ENCODE measurements at places on chromosomes 6 and 20.

DNA sequence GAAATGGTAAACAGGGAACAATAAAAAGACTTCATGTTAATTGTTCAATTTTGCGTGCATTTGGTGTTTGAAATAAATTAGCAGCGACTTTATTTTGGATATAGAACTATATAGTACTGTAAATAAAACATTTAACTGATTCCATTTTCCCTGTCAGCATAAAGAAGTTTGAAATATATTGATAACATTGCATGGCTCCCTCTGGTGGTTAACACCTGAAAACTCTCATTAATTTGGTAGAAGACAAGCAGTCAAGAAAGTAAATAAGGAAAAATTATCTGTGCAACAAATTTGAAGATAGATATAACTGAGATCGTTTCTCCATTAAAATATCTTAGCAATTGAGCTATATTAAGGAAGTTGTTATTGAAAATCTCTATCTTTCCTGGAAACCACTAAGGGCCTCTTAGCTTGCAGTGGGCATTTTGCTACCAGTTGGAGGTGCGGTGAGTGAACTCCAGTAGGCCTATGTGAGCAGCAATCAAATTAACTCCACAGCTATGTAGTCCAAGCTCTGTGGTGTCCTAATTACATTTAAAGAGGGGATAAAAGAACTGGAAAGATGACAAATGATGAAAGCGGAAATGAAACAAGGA, 435.7 kb upstream of the FKBP1C start:
- no peak for DNase-seq

DNA sequence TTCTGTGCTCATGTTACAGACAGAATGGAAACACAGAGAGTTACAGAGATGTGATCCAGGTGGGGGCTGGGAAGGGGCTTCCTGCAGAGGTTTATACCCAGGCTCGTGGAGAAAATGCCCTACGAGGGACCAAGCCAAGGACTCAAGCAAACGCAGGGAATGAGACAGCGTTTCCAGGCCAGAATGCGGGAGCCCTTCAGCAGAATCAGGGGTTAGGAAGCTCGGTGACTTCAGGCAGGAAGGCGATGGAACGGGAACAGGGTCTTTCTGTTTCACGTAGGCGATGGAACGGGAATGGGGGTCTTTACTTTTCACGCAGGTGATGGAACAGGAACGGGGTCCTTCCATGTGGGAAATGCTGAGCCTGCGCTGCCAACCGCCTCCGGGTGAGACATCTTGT, 82.6 kb downstream of the THBS2 start:
- DNase-seq = no peak

DNA sequence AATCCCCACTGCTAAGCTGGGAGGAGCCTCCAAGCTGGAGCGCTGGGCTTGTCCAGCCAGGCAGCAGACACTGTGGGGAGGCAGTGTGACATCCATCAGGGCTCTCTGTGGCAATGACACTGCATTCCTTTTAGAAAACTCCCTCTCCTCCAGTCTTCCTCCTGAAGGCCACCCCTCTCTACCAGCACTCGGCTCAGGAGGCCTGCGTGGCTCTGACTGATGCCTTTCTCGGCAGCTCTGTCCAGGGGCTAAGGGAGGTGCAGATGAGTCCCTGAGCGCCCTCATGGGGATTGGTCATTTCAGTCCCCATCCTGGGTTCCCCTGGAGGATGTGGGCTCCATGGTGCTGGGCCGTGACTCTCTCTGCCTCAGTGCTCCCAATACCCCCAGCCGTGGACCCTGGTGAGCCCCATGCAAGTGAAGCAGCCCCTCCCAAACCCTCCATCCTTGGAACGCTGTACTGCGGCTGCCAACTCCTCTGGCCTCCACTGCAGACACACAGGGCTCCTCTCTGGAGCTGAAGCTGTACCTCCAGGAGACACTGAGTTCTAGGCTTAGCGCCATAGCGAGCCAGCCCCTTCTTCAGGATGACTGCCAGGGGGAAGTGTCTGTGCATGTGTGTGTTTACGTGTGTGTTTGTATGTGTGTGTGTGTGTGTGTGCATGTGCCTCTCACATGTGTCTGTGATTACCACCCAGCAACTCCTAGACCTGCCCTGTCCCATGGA, 209.6 kb downstream of the ERMARD start:
- DNase-seq = no peak

DNA sequence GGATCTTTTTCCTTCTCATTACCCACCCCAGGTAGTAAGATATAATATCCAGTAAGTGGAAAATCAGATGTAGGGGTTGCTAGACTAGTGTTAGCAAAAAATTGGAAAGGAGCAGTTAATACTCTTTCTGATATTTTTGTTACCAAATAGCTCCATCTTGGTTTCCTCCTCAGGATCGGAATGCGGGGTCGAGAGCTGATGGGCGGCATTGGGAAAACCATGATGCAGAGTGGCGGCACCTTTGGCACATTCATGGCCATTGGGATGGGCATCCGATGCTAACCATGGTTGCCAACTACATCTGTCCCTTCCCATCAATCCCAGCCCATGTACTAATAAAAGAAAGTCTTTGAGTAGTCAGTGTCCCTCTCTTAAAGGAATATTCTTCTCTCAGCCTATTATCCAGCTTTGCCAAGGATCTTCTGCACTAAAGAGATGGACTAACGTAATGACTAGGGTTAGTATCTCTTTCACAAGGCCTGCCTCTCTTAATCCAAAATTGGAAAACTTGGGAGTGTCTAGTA, 1.5 kb downstream of the ROMO1 start:
- no peak for DNase-seq

- no peak for DNase-seq
Observed at GRCh38 chr6:104843229-104843628, 16.5 kb downstream of the HACE1 start.

- no peak for DNase-seq
Observed at GRCh38 chr6:148332088-148332487, 10.6 kb upstream of the SASH1 start.

GRCh38 chr20:53706466-53707370, 113.1 kb upstream of the ZNF217 start:
- DNase-seq = peak; percentile 27

GRCh38 chr6:105747823-105748405, 338.2 kb upstream of the PRDM1 start:
- no peak for DNase-seq

DNA sequence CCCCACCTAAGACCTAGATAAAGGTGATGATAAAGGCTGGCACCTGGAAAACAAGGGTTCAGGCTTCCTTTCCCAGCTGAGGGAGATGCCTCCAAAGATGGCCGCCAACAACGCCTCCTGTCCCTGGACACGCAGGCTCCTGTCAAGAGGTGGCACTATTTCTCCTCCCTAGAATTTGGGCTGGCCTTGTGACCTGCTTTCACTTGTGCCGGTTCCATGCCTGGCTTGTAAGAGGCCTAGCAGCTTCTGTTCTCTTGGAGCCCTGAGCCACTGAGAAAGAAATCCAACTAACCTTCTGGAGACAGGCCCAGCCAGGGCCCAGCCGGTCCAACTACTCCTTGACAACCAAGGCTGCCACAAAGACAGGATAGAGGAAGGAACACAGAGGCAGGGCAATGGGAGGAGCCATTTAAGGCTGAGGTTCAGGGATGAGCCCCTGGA, 60.2 kb upstream of the RALY start:
- DNase-seq = peak; percentile 75

DNA sequence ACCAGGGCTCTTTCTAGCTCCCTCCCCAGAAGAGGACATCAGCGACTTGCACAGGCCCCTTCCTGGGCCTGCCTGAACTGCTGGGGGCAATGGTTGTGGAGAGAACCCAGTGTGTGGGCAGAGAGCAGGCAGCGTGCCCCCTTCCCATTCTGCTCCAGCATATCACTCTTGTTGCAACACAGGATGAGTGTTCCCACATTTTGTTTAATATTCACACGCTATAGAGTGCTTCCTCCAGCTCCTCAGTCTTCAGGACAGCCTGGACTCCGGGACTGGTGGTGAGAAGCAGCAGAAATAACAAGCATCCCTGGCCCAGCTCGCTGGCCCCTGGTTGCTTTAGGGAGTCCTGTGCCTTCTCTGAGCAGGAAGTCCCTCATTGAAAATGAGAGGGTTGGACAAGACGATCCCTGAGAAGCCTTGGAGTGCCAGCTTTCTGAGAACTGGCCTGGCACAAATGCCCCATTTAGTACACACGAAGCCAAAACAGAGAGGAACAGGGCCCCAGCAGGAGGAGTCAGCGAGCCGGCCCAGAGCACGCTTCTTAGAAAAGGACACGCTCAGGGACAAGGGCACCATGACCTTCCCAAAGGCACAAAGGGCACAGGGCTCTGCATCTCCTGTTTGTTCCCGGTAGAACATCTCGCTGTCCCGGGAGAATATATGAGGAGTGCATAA, 84.2 kb upstream of the FOXC1 start:
- DNase-seq = no peak

DNA sequence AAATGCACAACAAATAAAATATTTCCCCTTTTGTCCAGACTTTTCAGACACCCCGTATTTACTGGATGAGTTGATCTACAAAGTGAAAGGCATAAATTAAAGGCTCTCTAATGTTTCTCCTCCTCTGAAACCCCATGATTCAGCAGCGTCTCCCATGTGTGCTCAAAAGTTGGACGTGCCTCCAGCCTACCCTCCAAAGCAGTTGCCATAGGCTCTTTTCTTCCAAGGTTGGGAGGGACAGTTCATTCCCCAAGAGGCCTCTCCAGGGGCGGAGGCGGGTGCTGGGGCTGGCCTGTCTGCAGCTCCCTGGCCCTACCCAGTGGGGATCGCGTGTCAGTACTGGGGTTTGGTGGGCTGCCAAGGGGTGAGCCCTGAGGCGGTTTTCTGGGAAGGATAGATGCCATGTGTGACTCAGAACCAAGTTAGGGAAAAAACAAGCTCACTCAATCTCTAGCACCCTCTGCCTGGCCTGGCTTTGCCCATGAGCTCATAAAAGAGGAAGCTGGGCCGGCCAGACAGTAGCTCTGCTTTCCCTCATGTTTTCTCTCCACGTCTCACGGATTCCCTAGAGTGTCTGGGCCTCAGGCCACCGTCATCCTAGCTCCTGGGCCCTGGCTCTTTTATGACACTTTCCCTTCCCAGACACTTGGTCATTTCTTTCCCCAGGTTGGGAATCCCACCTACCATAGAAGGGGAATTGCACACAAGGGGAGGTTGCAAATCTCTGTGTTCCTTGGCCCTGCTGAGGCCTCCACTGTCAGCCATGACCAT, 8.0 kb upstream of the IER3 start:
- DNase-seq = no peak

GRCh38 chr20:10842116-10842515, 168.3 kb upstream of the JAG1 start:
- no peak for DNase-seq

DNA sequence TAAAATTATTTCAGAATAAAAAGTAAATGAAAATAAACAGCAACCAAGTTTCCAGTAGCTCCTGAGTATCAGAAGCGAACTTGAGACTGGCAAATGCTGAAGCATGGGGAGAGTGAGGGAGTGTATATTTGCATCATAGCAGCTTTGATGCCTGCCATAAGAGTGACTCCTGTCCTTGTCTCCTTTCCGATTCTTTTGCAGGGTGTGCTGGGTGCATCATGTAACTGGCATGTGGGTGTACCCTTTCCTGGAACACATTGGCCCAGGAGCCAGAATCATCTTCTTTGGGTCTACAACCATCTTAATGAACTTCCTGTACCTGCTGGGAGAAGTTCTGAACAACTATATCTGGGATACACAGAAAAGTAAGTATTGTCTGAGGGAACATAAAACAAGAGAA, 117.4 kb downstream of the ADAT2 start:
- DNase-seq = no peak

DNA sequence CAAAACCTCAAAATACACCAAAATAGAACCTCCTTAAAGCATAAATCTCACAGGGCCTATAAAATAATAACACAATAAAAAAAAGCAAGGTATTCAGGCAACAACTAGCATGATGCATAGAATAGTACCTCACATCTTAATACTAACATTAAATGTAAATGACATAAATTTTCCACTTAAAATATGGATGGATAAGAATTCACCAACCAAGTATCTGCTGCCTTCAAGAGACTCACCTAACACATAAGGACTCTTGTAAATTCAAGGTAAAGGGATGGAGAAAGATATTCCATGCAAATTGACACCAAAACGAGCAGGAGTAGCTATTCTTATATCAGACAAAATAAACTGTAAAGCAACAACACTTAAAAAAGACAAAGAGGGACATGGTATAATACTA, 52.2 kb downstream of the PERP start:
- no peak for DNase-seq

DNA sequence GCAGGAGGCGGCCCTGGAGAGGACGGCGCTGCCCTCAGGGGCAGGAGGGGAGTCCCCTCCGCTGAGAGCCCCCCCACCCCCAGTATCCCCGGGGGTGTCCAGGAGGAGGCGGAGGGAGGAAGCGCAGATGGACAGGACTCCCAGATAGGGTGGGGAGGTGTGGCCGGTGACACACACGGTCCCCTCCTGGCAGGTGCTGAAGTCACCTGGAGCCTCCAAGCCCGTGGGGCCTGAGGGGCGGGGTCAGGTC, 1.4 kb downstream of the STMN3 start:
- no peak for DNase-seq

DNA sequence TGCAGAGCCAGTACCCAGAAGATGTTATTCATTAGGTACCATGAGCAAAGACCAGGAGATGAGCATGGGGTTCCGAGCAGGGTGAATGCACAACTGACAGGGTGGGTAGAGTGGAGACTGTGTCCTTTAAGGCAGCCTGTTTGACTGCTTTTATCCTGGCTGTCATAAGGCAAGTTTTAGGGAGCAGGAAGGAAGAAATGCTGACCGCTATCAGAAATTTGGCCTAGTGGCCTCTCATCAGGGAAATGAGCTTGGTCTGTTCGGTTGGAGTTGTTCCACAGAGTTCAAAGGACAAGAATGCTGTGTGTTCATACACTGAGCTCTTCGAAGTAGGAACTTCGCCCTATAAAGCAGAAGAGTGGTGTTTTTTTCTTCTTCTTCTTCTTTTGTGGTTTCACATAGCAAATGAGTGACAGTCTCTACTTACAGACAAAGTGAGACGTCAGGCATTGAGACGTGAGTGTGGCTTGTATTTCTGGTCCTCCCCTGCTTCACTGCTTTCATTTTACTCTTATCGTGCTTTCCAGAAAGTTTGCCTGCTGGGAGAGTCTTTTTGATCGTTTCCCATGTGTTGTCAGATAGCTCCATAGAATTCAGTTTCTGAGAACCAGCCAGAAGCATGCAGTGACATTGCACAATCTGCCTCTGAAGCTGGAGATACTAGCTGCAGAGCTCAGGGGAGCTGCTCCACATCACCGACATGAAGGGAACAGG, at the start of gene CASS4:
Gene CASS4, plus strand, starts transcription at position 502 of the 714 bp plus-strand sequence. Its CDS starts 199 bp downstream, at position 701.
- DNase-seq = peak; percentile 43

GRCh38 chr20:3461911-3462677, 8.7 kb upstream of the ATRN start:
- DNase-seq = no peak

DNA sequence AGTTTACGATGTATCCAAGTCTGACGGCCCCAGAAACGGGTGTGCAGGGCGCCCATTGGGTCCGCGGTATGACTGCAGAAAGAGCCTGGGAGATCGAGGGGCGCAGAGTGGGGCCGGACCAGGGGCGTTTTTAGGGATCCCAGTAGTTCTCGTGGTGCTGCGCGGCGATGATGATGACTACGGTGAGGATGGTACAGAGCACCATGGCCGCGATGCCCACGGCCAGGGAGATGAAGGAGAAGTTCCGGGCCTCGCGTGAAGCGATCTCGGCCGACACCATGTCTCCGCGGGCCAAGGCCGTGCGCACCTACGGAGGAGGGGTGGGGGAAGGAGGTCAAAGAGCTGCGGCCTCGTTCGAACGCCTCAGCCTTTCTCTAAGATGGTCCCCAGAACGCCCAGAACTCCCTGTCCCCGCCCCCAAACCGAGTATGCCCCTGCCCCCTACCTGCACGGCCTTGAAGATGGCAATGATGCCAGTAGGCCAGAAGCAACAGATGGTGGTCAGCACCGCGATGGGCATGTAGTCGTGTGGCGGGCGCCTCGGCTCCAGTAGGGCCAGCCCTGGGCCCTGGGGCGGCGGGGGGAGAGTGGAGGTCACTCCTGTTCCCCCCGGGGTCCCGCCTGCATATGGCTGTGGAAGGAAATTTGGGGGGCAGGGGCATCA, 2.5 kb downstream of the PRRT1 start:
- DNase-seq = no peak

All from activated CD4-positive, alpha-beta T cell treated with anti-CD3 and anti-CD28 coated beads for 48 hours (primary cell).